Right renal pelvis (tissue), 4 donors: ENCODE measurements at places on chromosomes 1 and 21. TPM values are rescaled to one million over a fixed set of nuclear protein-coding genes. Genes with fewer than 3 reads are reported as not detected.
A peak's percentile ranks its signal among the peaks of the same experiment; 100 is the strongest.

- peak; percentile 28 for DNase-seq
These were observed 55.0 kb upstream of the PAXBP1 start for GRCh38 chr21:32826329-32827167.

GRCh38 chr1:204726478-204726877 is 40.9 kb upstream of the LRRN2 start:
- DNase-seq, result no peak

Gene SIK1
- 7.0 TPM for polyA plus RNA-seq

Gene PLPPR4
- polyA plus RNA-seq, result 1.4 TPM

Gene DDR2
- 20.3 TPM for polyA plus RNA-seq

DNA sequence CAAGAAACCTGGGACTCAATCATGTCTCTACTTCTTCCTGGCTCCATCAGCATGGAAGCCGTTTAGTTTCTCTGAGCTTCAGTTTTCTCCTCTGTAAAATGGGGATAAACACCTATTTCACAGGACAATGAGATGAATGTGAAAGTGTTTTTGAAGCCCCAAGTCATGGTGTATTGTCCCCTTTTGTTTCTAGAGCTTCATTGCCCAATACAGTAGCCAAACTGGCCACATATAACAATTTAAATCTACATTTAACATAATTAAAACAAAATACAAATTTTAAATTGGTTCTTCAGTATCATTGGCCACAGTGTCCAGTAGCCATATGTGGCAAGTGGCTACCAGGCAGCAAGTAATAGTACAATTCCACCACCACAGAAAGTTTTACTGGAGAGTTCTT is 2.3 kb upstream of the EFCAB14 start:
- no peak for DNase-seq

Gene IL12RB2
- polyA plus RNA-seq, result 0.40 TPM

DNA sequence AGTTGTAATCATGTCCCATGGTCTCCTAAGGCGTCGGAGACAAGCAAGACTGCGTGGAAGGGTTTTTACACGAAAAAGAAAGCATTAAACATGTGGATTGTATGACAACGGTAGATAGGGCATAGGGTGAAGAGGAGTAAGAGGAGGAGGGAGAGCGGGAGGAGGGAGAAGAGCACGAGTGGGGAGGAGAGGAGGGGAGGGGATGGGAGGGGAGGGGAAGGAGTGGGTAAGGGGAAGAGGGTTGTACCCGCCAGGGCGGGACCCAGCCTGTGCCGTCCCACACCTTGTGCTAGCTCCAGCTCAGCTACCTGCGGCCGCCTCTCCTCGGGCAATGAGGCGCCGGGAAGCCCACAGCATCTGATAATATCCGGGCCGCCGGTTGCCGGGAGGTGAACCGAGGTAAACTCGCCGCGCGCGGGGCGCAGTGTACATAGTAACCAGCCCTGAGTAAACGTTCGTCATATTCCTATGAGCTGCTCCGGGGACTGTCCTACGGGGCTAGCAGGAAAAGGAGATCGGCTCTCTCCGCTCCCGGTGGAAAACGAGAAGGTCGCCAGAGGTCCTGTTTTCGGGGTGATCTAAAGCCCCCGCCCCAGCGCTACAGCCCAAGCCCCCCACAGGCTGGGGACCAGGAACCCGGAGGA is 449 bp upstream of the RCAN3 start:
- DNase-seq, result no peak

DNA sequence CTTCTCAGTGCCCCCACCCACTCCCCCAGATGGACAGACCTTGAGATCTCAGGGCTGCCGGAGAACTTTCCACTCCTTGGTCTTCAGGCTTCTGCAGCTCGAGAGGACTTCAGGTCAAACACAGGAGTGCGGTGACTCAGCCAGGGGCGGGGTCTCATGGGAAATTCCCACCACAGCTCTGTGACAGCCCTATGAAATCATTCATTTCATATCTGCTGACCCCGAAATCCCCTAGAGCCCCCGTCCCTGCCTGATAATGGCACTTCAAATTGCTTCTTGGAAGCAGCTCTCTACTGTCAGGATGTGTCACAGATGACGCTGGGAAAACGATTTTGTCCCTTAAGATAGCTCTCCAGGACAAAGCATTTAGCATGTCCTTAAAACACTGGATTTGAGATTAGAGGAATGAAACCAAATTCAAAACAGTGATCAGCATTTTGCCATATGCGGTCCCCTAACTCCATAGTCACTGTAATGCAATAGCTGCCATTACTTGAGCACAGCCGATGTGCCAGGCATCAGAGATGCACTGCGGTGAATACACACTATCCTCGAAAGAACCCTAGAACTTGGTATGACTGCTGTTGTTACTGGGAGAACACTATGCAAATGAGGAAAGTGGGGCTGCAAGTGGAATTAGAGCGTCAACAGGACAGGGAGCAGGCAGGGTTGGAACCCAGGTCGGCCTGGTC is at the start of gene TNFRSF9:
TSS of gene TNFRSF9 (minus strand) at position 95 of the 692 bp plus-strand sequence. CDS start 845 bp downstream, outside the sequence.
- no peak for DNase-seq

Gene SLC45A3
- polyA plus RNA-seq, result 10.1 TPM

Gene TTC39A
- polyA plus RNA-seq, result 6.5 TPM

DNA sequence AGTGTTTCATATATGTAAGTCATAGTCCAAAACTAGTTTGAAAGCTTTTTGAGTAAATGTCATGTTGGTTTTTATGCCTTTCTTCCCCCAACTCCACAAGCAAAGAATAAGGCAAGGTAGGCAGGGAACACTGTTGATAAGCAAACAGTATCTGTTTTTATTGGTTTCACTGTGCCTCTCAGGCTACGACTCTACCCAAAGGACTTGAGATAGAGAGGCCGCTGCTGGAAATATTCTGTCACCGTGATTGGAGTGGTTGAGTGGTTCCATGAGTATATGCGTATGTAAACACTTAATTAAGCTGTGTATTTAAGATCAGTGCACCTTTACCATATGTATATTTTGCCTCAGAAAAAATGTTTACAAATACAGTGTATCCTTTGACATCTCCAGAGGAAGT is 138.1 kb upstream of the KIF26B start:
- no peak for DNase-seq

DNA sequence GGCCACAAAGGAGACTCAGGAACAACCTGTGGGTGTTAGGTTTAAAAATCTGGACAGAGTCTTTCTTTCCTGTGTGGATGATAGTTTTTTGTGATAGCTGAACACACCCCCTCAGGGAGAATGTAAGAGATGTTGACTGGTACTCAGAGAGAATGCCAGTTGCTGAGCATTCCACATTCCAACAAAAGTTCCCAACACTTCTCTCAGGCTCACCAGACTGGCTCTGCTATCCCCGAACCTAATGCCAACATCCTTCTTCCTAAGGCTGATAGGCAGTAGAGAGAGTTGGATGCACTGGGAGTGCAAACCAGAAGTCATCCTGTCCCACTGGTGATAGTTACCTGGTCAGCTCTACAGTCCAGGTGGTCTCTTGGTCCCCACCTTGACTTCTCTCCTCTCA is 28.7 kb upstream of the POU2F1 start:
- no peak for DNase-seq

GRCh38 chr1:43279666-43280065 is 5.7 kb downstream of the C1orf210 start:
- DNase-seq, result no peak

Gene RIMKLA
- 0.34 TPM for polyA plus RNA-seq

Gene CD101
- polyA plus RNA-seq, result 1.6 TPM

- no peak for DNase-seq
These were observed 6.4 kb downstream of the RORC start for GRCh38 chr1:151825204-151825603.

DNA sequence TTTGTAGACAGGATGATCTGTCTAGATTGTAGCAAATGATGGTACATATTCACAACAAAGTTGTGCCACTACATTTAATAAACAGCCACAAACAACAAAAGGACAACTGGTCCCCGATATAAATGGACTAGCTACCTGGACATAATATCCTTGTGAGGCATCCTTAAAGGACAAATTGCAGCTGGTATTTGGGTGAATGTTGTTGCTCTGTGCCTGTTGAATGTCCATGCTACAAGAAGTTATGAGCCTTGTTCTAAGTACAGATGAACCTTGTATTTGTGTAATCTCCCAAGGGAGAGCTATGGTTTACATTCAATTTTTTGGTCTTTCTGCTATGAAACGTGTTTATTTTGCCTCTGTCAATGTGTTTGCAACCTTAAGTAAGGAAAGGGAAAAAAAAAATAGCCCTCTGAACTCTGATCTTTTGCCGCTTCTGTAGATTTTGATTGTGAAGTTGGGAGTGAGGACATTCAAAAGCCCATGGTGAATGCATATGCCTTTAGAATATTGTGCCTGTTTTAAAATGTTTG is 26.5 kb downstream of the SFT2D2 start:
- DNase-seq, result no peak

DNA sequence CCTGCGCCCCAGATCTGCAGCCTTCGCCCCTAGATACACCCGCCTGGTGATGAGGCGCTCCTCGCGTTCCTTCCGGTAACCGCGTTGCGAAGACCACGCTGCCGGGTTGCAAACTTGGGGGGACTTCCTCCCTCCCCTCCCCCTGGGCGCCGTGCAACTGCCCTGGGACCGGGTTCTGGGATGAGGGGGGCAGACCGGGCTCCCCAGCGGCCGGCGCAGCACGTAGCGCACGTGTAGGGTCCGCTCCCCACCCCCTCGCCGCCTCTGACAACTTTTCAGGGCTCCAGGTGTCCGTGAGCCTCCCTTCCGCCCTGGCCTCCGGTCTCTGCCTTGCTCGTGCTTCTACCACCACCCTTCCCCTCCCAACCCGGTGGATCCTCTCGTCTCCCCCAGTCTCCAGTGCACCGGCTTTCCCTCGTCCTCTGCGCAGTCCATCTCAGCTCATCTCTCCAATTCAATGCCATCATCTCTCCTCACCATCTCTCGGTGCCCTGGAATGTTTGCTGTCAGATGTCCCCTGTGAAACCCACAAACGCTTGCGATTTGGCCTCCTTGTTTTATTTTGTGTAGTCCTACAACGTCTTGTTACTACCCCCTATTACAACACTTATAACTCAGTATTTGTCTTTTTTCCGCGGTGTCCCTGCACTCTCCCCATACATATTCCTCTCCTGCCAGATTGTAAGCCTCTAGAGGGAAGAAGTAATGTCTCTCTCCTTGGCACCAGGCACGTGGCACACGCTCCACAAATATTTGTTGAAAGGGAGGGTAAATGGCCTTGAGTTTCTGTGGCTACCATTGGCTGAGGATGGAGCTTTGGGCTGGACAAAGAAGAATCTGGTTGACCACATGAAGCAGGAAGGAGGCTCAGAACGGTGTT is 782 bp downstream of the PCAT6 start:
- peak; percentile 28 for DNase-seq

Gene FAM43B
- 1.2 TPM for polyA plus RNA-seq

Gene MAP3K21
- 31.5 TPM for polyA plus RNA-seq

DNA sequence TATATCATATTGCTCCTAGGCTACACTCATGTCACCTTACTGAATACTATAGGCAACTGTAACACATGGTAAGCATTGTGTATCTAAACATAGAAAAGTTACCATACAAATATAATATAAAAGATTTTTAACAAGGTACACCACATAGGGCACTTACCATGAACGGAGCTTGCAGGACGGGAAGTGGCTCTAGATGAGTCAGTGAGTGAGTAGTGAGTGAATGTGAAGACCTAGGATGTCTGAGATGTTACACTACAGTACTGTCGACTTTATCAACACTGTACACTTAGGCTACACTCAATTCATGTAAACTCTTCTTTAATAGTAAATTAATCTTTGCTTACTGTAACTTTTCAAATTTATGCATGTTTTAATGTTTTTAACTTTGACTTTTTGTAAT is 81.0 kb upstream of the PLD5 start:
- no peak for DNase-seq

DNA sequence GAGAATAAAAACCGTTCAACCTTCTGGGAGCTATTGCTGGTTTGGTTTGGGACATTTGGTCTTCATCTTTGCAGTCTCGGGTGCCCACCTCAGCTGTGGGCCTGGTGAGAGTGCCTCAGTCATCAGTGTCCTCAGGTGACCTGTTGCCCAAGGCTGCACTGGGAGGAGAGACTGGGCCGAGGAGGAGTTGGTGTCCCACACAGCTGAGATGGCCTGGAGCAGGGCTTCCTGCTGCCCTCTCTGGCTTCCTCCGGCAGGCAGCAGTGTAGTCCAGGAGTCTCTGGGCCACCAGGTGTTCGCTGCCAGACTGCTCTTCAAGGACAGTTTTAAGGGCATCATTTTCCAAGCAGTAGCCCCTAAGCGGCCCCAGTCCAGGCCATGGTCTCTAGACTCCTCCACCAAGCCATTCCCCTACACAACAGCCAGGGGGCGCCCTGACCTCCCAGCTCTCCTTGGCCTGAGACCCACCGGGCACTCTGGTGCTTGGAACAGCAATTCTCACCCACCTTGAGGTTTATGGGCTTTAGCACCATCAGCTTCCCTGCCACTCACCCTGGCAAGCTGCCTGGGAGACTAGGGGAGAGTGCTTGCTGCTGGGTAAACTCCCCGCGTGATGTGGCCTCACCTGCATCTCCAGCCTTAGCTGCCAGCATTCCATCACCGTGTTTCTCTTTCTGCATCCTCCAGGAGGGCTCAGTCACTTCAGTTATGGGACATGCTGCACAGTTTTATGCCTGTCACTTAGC is 9.1 kb upstream of the SYTL1 start:
- no peak for DNase-seq

GRCh38 chr1:230077011-230077410 is 10.0 kb downstream of the GALNT2 start:
- DNase-seq, result no peak

DNA sequence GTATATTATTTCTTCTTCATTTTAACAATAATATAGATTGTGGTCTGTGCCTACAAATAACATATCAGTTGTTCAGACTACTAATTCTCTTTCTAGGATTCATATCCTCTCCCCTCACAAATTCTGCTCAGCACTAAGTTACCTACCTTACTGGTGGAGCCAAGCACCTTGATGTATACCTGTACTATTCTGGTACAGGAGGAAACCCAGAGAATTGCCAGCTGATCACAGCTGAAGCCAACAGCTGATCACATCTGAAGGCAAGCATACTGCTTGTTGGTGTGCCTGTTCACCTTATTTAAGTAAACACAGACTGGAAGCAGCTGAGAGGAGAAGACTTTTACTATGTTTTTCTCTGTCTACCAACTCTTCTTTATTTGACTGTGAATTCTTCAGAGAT is 101.8 kb downstream of the PBX1 start:
- no peak for DNase-seq

GRCh38 chr1:228735871-228736586 is 750 bp downstream of the RHOU start:
- DNase-seq, result no peak

Gene RAB7B
- 3.0 TPM for polyA plus RNA-seq

DNA sequence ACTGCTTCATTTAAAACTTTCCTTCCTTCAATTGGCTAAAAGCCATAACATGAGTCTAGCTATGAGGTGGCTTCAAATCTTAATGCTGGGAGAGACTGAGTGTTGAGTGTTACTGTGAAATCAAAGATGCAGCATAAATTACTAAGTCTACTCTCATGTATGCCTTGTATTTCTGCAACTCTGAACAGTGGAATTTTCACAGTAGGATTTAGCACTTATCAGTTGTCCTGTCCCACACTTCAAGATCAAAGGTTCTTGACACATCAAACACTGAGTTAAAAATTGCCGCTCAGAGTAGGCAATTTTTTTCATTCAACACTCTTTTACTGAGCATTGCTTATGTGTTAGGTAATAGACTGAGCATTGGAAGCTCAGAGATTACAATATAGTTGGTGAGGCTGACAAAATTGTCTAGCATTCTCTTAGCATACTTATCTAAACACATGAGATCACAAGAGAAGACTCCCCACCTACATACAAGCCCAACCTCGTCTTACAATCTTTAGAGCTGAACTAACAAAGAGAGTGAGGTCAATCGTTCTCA is 56.4 kb upstream of the ADORA3 start:
- DNase-seq, result no peak

GRCh38 chr1:119136401-119136800 is 4.1 kb downstream of the WARS2 start:
- DNase-seq, result no peak
